ENCODE measurements at places on chromosomes 5 and 9.

GRCh38 chr5:50593681-50594080 is 72.8 kb upstream of the PARP8 start:
- no peak for DNase-seq

- DNase-seq, result no peak
Measured at GRCh38 chr9:84103651-84104377, 123.2 kb downstream of the RMI1 start.

DNA sequence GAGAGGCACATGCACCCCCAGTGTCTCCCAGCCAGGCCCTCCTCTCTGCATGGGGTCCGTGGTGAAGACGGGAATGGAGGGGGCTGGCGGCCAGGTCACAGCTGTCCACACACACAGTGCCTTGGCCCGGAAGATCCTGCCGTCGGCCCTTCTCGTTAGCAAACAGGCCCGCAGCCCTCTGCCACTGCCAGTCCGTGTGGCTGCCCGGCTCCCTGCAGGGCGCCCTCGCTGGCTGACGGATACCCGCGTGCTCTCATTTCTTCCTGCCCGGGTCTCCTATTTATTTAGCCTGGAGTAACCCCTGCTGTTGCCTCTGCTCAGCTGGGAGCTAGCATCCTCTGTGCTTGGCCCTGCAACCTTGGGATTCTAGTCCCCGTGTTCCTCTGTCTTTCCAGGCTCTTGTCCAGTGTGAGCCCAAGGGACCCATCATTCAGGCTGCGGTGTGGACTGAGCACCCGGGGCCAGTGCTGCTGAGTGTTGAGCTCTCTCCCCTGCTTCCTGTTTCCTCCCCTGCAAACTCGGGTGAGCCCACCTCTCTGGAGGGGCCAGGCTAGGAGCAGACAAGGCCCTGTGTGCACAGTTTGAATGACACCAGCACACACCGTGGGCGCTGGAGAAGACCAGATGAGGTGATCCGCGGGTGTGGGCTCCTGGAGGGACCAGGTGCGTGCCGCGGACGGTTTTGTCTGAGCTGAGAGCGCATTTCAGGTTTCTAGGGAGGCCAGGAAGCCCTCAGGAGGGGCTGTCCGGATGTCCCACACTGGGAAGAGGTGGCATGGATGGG is 14.6 kb upstream of the RNU6ATAC start:
- DNase-seq, result peak; percentile 20

DNA sequence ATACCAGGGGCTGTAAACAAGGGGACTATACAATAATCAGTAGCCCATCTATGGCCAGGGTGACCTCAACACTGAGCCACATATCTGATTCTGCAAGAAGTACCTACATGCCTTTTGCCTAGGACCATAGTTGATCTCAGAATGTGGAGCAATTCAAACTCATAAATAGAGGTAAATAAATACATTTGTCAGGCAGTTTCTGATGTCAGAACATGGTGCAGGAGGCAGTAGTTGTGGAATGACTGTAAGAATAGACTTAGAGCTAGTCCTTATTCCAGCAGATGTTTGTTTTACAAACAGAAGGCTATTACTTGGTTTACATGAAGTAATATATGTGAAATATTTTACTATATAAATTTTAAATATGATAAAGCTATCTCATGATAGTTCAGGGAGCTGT is 330.7 kb upstream of the DAB2 start:
- DNase-seq, result peak; percentile 39

- no peak for DNase-seq
Measured at GRCh38 chr5:171776213-171776612, 9.4 kb upstream of the SMIM23 start.

- no peak for DNase-seq
Measured at GRCh38 chr5:95782181-95782580, 40.3 kb downstream of the GLRX start.
